ENCODE measurements at places on chromosomes 4 and X.

GRCh38 chr4:16231570-16232245, 5.4 kb upstream of the TAPT1 start:
- no peak for DNase-seq

- DNase-seq, result no peak
Observed at GRCh38 chr4:87856816-87857215, 24.0 kb downstream of the MEPE start.

- no peak for DNase-seq
Observed at GRCh38 chr4:87042986-87043820, 108.4 kb downstream of the AFF1 start.

DNA sequence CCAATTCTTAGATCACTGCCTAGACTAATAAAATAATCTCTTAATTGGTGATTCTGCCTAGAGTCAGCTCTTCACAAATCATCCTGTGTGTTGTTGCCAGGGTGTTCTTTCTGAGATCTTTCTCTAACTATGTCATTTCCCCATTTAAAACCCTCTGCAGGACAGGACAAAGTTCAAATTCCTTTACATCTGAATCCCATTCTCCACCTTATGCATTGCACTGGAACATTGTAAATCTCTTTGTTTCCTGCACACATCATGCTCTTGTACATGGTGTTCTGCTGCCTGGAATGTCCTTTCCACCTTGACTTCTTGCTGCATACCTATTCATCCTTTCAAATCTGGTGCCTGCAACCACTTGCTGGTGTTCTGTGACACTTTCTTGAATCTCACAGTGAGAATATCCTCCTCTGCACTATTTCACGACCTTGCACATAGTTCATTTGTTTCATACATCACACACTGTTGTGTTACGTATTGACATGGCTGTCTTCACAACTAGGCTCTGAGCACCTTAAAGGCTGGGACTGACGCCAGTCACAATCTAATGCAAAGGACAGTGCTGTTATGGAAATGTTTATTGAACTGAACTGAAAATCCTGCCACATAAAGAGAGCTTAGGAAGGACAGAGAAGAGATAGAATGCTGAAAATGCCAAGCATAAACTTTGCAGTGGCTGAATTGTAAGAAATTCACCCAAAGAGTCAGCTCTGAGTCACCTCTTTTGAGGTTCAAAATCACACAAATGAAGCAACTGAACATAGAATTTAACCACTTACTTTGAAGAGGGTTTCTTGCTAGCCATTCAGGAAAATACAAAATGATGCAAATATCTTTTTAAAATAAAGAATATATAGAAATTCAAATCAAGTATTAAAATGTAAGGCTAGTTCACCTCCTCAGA, 26.4 kb upstream of the SMIM14 start:
- DNase-seq, result no peak

- DNase-seq, result no peak
Observed at GRCh38 chr4:14452764-14453163, 549.5 kb upstream of the CPEB2 start.

DNA sequence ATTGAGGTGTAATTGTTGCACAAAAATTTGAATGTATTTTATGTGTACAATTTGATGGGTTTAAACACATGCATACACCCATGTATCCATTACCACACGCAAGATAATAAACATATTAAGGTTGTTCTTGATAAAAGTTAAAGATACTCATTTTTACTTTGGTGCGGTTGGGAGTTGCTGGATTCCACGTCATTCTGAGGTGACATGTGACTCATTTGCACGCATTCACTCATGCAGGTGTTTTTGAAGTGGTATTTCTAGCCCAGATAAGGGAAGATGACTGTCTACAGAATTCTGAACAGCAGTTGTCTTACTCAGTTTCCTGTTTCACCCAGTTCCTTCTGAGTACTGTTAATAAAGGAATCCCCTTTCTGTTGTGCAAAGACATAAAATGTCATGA, 142.0 kb downstream of the RTL3 start:
- DNase-seq, result no peak

DNA sequence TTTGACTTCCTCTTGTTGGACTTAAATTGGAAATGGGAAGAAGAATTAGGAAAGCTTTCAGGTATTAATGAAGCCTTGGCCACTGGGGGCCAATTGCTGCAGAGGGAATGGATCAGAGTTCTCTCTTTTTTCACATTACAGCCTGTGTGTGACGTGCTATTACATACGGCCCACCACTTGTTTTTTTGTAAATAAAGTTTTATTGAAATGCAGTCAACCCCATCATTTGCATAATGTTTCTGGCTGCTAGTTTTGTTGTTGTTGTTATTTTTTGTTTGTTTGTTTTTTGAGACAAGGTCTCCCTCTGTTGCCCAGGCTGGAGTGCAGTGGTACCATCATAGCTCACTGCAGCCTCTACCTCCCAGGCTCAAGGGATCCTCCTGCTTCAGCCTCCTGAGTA, 98.4 kb downstream of the ASMT start:
- DNase-seq, result no peak

GRCh38 chrX:136714626-136715599, 65.8 kb downstream of the ARHGEF6 start:
- no peak for DNase-seq

DNA sequence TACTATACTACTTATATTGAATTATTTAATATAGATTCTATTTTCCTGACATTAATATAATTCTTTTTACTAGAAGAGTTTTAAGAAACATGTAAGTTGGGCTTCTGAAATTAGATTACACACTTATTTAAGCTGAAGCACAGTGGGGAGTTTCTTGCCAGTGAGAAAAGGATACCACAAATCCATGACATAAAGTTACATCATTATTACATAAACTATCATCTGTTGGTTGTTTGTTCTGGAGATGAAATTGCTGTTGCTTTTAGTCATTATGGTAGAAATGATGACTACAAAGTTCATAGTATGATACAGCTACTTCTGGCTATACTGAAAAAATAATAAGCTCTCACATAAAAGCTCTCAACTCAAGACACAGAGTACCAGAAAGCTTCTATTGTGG, 880.4 kb downstream of the PCDH18 start:
- no peak for DNase-seq

- no peak for DNase-seq
Observed at GRCh38 chrX:91122151-91122694, 312.4 kb upstream of the PABPC5 start.

- no peak for DNase-seq
Observed at GRCh38 chr4:34619531-34620162, 1624.7 kb downstream of the ARAP2 start.

GRCh38 chr4:163474027-163474426, 473 bp upstream of the TKTL2 start:
- DNase-seq, result no peak
